ENCODE measurements at places on chromosomes 5 and 9.

GRCh38 chr9:133726401-133727276, 11.5 kb downstream of the SARDH start:
- peak; percentile 20 for DNase-seq

- DNase-seq = no peak
These were observed 78.9 kb downstream of the SEMA4D start for GRCh38 chr9:89418882-89419640.

DNA sequence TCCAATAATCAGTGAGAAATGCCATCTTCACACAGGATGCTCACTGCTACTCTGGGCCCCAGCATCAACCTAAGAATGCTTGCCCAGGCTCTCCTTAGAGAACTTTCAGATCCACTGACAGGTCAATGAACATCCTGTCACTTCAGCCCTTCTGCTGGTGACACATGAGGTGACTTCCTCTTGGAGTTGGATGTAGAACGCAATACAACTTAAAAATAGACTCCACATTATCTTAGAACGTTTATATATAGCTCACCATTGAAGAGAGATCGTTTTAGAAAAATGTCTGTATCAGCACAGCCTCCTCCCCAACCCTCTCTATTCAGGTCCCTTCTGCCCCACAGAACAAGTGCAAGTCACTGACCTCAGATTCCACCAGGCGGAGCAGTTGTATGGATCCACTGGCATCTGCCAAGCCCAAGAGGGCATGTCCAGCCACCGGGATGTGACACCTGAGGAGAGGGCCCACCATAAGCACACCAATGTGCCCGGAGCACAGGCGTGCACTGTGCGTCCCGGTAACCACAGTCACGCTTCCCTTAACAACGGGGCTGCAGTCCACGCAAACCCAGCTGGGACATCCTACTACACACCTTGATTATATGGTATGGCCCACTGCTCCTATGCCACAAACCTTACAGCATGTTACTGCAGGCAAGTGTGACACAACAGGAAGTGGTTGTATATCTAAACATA, 2.9 kb downstream of the DPH7 start:
- DNase-seq = no peak

DNA sequence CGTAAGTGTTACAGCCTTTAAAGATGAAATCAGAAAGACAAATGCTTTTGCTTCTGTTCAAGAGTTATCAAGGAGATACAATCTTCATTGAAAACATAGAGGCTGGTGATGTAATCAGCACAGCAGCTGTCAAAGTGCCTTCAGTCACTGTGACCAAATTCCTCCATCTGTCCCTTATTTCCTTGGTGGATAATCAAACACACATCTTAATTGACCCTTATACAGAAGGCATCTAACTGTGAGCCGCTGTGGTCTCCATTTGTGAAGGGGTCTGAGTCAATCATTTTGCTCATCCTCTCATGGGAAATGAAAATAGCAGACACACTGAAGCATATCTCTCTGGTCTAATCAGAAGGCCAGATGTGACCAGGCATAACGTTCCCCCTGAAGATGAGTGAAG, 130.1 kb upstream of the TLR4 start:
- DNase-seq = no peak

- no peak for DNase-seq
These were observed 46.4 kb upstream of the PLIN2 start for GRCh38 chr9:19173598-19174125.

DNA sequence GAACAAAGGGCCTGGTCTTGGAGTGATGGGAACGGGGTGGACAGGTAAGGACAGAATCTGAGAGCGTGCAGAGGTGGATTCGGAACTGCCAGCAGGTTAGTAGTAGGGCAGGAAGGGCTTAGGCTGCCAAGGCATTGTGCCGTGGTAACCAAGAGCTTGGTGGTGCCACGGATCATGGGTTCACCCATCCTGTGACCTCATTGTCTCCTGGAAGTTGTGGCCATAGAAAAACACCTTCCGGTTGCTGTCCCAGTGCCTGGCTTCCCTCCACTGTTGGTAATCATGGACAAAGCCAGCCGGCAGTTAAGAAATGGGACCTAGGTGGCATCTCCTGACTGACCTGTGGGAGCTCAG, 42.5 kb upstream of the CFAP157 start:
- DNase-seq = no peak

DNA sequence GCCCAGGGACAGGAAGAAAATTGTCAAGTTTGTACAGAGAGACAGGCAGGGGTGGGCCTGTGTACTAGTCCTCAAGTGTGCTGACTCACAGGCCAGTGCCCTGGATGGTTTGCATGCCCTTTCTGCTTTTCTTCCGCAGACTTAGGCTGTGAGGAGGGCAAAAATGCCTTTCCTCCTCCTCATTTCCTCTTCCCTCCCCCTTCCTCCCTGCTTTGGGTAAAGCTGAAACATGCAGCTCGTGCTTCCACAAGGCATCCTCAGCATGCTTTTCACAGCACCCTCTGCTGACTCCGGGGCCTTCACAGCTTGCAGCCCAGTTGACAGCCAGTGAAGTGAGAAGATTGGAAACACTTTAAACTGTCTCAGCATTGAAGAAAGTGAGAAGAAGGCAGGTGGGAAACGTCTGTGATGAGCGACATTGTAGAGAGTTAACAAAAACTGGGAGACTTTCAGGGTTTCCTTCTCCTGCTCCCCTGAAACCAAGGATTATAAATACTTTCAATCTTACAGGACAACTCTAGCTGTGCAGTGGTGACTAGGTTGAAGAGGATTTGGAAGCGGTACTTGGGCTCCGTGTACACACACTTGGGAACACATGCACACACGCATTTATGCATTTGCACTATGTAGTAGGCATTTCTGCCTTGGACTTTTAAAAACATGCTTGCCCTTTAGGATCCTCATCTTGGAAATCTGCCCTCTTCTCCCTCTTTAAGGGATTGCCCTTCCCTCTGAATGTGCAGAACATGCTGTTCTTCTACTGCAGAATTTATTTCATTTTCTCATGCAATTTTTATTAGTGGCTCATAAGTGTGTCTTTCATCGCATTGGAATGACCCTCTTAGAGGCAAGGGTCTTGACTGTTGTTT, 138.8 kb downstream of the GRIA1 start:
- DNase-seq = peak; percentile 99

GRCh38 chr5:67746103-67746502, 469.5 kb upstream of the PIK3R1 start:
- no peak for DNase-seq

- no peak for DNase-seq
These were observed 5.7 kb upstream of the SYK start for GRCh38 chr9:90795871-90796317.

GRCh38 chr9:104090578-104090977, 3.5 kb upstream of the SMC2 start:
- DNase-seq = no peak

DNA sequence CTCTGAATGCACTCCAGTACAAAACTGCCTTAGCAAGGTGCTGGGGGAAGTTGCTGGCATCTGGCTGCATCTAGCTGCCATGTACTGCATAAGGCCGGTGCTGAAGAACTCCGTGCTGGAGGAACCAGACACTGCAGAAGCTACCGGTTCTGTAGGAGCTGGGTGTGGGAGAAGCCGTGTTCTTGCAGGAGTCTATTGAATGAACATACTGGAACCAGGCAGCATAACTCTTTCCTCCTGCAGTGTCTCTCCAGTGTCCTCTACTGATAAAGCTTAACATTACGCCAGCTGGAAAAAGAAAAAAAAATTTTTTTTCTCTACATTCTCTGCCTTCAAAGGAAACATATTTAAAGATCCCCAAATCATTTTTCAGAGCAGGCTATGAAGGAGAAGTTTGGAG, 38.5 kb downstream of the VPS13A start:
- DNase-seq = peak; percentile 34

DNA sequence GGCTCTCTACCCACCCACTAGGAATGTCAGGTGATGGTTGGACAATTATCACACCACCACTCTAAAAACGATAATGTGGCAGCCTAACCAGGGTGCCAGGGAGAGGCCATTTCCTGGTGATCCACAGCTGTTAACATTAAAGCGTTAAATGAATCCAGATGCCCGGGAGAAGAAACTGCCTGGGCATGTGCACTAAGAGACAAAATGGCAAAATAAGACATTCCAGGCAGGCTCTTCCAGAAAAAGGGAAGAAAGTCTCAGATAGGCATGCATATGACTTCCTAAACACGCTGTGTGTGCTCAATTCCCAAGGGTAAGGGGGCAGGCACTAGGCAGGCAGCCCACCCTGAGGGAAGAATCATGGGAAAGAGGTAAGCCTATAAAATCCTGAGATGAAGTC, 4.6 kb upstream of the TXN start:
- peak; percentile 29 for DNase-seq

- DNase-seq = no peak
These were observed 28.5 kb upstream of the MATR3 start for GRCh38 chr5:139265001-139265400.

DNA sequence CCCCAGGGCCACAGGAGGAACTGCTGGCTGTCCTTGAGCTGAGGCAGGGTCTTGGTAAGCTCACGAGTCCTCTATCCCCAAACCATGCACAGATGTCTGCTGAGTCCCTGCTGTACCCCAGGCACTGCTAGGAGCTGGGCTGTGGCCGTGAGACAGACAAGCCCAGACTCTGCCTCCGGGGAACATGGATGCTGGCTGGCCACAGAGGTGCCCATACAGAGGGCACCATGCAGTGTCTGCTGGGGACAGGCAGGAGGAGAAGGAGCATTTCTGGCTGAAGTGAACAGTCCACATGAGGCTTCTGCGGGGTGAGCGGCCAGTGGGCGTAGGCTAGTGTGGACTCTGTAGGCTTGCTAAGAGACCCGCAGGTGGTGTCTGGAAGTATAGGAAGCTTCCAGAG, 4.8 kb upstream of the SEC16A start:
- DNase-seq = no peak

DNA sequence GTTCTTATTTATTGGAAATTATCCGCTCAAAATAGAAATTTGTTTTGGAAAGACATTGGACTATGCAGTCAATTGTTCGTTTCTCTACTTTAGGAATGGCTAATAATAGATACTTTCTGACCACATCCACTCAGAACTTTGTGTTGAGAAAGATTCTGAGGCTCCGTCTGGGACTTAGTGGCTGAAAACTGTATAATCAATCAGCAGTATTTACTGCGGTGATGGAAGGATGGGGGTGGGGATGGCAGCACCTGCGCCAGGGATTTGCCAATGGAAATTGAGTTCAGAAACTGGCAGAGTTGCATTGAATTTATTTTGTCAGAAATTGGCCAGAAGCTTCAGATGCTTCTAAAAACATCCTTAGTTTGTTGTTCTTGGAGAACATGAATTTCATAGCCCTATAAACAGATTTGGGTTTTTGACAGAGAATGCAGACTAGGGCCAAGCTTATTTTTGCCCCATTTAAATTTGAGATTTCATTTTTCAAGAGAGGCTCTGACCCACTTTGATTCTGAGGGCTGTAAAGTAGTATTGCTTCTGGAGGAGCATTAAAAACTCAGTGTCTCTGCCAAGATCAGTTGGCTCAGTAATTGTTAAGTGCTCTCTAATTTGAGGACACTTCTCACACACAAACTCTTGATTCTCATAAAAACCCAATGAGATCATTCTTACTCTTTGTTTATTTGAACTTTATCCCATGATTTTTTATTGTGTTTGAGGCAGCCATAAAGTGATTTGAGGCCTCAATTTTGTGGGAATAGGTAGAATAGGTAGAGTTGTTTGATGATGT, 215.1 kb downstream of the CD180 start:
- no peak for DNase-seq

GRCh38 chr5:10600626-10601245, 36.9 kb downstream of the ANKRD33B start:
- DNase-seq = no peak
